SW480 (cell line): ENCODE measurements at places on chromosomes 1 and 21.

GRCh38 chr1:225748529-225748928, 29.1 kb upstream of the SRP9 start:
- no peak for DNase-seq

DNA sequence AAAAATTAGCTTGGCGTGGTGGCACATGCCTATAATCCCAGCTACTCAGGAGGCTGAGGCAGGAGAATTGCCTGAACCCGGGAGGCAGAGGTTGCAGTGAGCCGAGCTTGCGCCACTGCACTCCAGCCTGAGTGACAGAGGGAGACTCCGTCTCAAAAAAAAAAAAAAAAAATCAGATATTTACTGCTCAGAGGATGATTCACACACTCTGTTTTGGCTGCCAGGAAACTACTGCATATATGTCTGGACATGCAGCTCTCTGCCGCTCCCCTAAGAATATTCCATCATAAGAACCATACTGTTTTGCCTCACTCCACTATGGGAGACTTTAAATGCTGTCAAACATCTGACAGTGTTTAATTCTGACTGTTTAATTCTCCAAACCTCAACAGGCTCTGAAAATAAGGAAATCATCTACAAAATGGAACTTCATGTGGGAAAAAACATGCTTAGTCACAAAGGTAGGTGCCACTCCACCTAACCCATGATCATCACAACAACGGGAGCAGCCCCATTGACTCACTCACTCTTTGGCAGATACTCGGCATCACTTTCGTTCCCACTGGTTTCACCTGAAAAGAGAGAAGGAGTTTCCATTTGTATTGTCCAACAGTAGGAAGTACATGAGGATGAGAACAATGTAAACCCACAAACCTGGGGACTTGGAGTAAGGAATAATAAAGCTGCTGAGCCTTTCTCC, 29.3 kb upstream of the BCAS2 start:
- no peak for DNase-seq

DNA sequence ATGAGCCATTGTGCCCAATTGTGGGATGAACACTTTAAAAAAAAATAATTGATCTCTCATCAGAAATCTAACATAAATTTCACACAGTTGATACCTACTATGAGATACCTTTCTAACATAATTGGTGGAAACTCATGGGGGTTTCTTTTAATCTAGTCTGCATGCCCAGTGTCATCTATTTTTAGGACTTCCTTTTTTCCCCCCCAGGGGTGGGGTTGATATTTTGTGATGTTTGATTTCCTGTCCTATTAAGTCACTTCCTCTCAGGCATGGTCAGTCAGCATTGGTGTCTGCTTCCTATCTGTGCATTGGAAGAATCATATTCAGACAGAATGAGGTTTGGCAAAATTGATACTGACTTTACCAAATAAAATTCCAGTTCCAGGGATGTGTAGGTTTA, 21.5 kb downstream of the NFYC start:
- DNase-seq = no peak

- DNase-seq = no peak
Observed at GRCh38 chr1:31639543-31639942, 5.1 kb downstream of the PEF1 start.

DNA sequence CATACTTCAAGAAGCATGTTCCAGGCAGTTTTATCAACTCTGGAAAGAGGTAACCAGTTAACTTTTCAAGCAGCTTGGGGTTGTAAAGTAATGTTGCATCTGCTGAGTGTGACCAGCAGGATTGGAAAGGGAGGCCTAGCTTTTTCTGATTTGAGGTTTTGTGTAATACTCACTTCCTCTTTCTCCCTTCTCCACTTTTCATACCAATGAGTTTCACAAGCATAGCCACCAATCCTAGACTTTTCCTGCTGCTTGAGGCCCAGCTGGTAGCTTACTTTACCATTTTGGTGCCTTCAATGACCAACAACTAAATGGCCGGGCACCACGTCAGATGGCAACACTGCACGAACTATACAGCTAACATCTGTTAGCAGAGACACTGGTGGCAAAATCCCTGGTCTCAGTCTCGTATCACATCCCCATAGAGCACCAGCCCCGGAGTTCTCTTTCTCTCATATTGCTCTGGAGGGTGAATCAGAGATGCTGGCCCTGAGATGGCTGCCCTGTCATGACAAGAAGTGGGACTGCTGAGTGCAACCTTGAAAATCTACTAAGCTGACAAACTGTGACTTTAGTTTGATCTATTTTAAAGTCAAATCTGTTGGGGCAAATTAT, 14.8 kb upstream of the GPR88 start:
- no peak for DNase-seq
